Stimulated activated CD4-positive, alpha-beta T cell treated with anti-CD3 and anti-CD28 coated beads, Interleukin-4, amount 100 ng/mL, for 1 hour (primary cell): ENCODE measurements at places on chromosomes 12 and 14.

DNA sequence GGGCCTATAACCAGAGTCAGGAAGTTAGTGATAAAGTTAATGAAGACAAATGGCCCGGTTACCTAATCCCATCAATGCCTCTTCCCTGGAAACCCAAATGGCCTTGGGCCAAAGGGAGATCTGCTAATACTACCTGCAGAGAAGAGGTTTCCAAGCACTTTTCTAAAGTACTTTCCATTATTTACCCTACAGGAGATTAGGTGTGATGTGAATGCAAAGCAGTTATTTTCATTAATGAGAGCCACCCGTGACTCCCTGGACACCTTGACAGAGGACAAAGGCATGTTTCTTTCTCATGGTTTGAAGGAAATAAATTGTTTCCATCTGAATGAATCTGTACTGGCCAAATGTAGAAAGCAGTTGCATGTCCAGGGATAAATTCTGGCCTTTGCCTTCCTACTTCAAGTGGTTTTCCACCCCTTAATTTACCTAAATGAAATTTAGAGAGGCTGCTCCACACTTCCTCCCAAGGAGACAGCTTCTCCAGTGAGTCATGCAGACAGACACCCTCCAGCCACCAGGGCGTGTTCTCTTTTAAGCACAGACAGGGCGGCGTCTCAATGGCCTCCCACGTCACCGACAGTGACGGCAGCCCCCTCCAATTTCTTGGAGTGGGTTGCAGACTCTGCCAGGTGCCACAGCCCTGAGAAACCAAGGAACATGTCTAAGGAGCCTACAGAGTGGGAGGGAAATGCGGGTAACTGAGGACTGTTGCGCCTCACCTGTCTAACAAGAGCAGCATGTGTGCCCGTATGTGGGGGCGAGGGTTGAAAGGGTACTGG is 43.9 kb upstream of the GNPNAT1 start:
- DNase-seq = no peak

DNA sequence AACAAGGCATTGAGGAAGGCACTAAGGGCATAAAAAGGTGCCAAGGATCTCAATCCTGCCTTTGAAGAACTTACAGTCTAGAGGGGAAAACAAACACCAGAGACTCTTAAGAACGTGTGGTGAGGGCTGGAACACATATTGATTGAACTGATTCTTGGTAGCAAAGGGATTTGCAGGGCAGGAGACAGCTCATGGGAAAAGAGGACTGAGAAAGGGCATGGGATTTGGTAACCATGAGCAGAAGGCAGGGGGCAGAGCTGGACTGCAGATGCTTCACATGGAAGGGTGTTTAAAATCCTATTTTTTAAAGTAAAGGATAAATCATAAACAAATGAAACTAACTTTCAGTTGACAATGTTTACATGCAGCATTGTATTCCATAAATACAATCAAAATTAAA is 203.1 kb downstream of the ITPR2 start:
- no peak for DNase-seq

- DNase-seq = no peak
These were observed 240.3 kb downstream of the DUSP6 start for GRCh38 chr12:89111964-89112363.

DNA sequence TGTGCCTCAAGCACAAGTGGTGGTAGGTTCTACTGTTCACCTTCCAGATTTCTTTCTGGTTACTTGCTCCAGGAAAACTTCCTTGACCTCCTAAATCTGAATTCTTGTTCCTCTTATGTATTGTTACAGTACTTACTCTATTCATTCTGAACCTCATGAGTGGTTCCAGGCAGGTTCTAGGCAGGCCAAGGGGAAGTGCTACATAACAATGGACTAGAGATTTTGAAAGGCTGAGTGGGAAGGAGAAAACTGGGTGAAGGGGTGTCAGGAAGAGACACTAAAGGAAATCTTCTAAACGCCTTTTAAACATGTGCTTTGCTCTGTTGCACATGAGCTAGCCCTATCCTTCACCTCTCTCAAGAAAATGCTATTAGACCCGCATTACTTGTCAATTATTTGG is 1.6 kb downstream of the YARS2 start:
- no peak for DNase-seq

DNA sequence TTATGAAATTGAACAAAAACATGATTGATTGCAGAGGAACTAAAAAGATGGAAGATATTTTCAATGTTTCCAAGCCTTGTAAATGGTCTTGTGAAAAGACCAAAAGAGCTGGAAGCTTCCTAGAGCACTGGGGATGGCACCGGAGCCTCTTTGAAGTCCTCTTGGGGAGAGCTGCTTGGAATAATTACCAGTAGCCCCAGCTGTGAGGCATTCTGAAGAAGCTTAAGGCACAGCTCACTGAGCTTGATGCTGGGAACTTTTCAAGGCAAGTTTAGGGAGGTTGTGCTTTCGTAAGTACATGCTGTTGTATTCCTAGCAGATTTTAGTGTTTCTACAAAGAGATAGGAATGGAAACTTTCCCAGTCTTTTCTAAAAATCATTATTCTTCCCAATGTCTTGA is 13.9 kb downstream of the PDZRN4 start:
- DNase-seq = no peak

DNA sequence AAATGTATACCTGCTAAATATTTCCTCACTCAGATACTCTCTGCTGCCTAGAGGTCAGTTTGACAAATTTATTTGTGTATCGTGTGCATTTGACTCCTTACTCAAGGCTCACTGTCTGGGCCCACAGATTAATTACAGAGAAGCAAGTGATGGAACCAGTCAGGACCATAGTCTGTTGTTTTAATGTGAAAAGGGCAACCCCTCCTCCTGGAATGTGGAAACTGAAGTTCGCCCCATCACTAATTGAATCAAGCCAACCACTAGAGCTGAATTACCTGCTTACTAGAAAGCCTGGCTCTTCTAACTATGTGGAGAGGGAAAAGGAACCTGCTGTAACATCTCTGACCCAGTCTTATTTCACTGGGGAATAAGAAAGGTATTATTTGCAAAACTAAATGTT is 199.9 kb upstream of the KRR1 start:
- no peak for DNase-seq

DNA sequence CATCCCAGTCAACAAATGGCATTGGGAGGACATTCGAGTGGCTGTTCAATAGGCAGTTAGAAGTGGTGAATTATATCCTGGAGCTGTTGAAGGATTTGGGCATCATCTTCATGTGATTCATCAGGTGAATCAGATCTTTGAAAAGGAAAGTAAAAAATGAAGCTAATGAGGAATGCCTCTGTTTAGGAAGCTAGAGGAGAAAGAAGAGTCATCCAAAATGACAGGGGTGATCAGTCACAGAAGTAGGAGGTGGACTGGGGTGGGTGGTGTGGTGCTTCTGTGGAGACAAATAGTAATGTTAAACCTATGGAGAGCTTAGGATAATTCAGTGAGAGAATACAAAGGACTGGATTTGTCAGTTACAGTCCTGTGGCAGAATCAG is 32.7 kb downstream of the DIP2B start:
- DNase-seq = peak; percentile 28

GRCh38 chr12:76010732-76011458 is 20.7 kb downstream of the PHLDA1 start:
- no peak for DNase-seq

DNA sequence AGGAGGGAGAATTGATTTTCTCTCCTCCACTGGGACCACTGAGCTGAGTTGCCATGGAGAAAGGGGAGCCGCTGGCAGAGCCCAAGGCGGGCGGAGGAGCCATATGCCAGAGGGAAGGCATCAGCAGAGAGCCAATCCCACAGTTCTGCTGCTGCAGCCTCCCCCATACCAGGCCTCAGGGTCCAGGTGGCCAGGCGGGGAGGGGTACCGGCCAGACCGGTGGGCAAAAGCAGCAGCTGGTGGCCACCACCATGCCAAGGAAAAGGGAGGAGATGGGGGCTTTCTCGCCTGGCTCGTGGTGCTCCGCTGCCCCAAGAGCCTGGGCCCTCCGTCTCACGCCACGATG is 72.8 kb downstream of the PITPNM2 start:
- DNase-seq = no peak

- no peak for DNase-seq
These were observed 167.9 kb downstream of the CAND1 start for GRCh38 chr12:67437011-67437410.

DNA sequence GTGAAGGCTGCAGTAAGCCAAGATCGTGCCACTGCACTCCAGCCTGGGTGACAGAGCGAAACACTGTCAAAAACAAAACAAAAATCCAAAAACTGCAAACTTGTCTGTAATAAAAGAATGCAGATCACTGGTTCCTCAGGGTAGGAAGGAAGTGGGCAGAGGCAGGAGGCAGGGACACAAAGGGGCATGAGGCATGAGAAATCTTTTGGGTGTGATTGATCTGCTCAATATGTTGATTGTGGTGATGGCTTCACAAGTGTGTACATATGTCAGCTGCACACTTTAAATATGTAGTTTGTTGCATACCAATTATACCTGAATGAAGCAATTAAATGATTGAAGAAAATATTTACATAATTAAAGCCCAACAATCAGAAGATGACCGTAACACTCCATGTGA is 117.6 kb downstream of the CMAS start:
- DNase-seq = no peak

GRCh38 chr14:55794655-55795595 is 214.9 kb downstream of the KTN1 start:
- DNase-seq = no peak

- no peak for DNase-seq
These were observed 184.7 kb downstream of the TMX1 start for GRCh38 chr14:51424561-51425251.

- peak; percentile 96 for DNase-seq
These were observed 7.0 kb upstream of the TDRD9 start for GRCh38 chr14:103920981-103921854.

- DNase-seq = no peak
These were observed 54.6 kb upstream of the DICER1 start for GRCh38 chr14:95211721-95212504.

DNA sequence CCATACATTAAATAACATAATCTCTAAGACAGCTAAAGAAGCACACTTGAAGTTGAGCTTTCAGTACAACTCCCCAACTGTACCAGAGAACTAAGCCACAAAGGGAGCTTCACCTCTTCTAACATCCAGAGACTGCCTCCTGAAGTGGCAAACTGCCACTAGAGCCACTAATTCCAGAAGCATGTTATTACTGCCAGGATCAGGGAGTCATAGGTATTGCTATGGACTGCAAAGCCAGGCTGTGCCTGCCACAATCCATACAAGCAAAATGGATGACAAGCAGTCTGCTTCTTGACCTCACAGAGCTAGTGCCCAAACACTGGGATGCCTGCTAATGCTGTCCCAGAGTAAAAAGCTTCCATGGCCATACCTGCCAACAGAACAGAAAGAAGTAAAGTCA is 160.1 kb downstream of the STXBP6 start:
- no peak for DNase-seq

DNA sequence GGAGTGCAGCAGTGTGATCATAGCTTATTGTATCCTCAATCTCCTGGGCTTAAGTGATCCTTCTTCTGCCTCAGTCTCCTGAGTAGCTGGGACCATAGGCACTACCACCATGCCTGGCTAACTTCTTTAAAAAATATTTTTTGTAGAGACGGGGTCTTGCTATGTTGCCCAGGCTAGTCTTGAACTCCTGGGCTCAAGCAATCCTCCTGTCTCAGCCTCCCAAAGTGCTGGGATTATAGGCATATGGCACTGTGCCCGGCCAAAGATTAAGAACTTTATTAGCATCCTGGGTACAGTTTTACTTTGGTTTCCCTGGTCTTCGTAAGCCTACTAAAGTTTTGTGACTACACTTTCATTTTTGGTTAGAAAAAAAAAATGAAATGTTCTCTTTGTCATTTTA is 84.4 kb downstream of the ACADS start:
- DNase-seq = no peak

GRCh38 chr12:84763107-84763506 is 149.5 kb downstream of the SLC6A15 start:
- no peak for DNase-seq

DNA sequence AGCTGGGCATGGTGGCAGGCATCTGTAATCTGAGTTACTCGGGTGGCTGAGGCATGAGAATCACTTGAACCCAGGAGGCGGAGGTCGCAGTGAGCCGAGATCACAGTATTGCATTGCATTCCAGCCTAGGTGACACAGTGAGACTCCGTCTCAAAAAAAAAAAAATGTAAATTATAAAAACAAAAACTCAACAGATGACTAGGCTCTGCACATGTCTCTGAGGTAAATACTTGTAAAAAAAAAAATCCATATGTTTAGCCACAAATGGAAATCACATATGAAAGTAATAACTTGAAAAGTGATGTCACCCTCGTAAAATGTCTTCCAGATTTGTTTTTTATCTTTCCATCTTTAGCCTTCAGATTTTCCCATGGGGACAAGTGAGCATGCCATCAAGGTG is 85.0 kb downstream of the KICS2 start:
- DNase-seq = no peak

- no peak for DNase-seq
These were observed 203.2 kb downstream of the ZFP36L1 start for GRCh38 chr14:68589447-68590200.

GRCh38 chr12:88418856-88419497 is 161.3 kb downstream of the KITLG start:
- no peak for DNase-seq

- DNase-seq = no peak
These were observed 56.9 kb upstream of the CORO1C start for GRCh38 chr12:108788076-108788782.

DNA sequence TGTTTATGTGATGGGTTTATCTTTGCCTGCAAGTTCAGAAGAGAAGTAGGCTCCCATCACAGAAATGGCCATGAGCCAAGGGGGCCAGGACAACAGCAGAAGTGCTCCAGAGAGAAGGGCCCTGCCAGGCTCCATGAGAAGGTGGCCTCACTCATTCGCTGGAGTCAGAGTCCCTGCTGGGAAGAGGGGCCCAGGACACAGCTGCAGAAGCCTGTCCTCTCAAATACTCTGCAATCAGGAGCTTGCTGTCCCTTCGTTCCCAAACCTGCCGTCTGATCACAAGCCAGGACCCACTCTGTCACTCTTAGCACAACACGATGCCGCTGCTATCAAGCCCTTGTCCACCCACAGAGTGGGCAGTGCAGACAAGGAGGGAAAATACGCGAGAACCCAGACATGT is 306.2 kb upstream of the FKBP4 start:
- no peak for DNase-seq

- no peak for DNase-seq
These were observed 202.0 kb upstream of the FRMD6 start for GRCh38 chr14:51449681-51450080.

DNA sequence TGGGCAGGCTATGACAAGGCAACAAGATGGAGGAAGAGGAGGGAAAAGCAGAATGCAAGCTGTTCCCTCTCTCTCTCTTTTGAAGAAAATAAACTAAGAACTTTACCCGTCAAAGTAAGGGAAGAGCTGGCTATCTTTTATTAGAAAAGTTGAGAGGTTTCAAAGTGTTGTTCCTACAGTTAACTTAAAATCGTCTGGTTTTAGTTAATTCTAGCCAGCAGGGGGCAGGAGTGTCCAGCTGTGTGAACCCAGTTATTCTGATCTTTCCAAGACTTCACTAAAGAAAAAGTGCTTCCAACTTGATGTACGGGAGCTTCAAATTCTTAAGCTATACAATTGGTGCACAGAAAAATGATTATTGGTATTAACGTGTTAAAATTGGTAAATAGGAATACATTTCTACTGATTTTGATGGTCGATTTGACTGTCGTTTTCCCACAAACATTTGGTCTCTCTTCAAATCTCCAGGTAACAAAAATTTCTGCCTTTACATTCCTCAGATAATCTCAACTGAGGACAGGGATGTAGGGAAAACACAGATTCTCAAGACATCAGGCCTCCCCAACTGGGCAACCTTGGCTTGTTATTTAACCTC is 28.4 kb upstream of the MON2 start:
- DNase-seq = peak; percentile 13
